K562 (cell line): ENCODE measurements at places on chromosomes 2 and 18. TPM values are rescaled to one million over a fixed set of nuclear protein-coding genes. Genes with fewer than 3 reads are reported as not detected.
A peak's percentile ranks its signal among the peaks of the same experiment; 100 is the strongest.

DPP4 gene
- total RNA-seq = 0.11 and 0.18 TPM in 2 replicates

PTPRN gene
- 0.67 and 0.71 TPM in 2 replicates for total RNA-seq

VAMP8 gene
- 140 and 149 TPM in 2 replicates for total RNA-seq

FBXO41 gene
- total RNA-seq = 7.7 and 8.2 TPM in 2 replicates

C2orf78 gene
- 0.18 and 0.22 TPM in 2 replicates for total RNA-seq

ESCO1 gene
- 19.6 TPM in 2 replicates for total RNA-seq

SCG2 gene
- 0.49 and 0.78 TPM in 2 replicates for total RNA-seq

TMEM198 gene
- total RNA-seq = 2.4 and 3.8 TPM in 2 replicates

PHLPP1 gene
- total RNA-seq = 7.6 and 9.0 TPM in 2 replicates

INSIG2 gene
- total RNA-seq = 5.5 and 6.7 TPM in 2 replicates

MFSD2B gene
- total RNA-seq = 10.4 and 10.9 TPM in 2 replicates

DNA sequence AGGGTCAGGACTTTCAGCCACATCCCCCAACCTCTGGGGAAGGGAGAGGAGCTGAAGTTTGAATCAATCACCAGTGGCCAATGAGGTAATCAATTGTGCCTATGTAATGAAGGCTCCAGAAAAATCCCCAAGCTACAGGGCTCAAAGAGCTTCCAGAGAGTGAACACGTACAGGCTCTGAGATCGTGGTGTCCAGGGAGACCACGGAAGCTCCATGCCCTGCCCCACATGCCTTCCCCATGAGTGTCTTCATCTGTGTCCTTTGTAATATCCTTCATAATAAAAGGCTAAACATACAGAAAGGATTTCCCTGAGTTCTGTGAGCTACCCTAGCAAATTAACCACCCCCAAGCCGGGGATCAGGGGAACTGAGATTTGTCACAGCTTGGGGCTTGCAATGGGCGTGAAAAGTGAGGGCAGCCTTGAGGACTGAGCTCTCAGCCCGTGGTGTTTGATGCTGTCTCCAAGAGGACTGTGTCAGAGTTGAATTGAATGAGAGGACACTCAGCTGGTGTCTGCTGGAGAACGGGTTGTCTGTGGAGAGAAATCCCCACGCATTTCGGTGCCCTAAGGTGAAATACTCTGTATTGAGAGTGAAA, 25.5 kb upstream of the TUBB6 start:
- H3K27me3 ChIP-seq = no peaks in the 10 kb centered on the region
- H3K36me3 ChIP-seq = no peaks in the 10 kb centered on the region
- DNase-seq = no peak
- no peak overlapping the region for H3K27ac ChIP-seq
- H3K4me1 ChIP-seq = peaks cover 16% of the 10 kb centered on the region
- H3K4me3 ChIP-seq = no peak overlapping the region

DNA sequence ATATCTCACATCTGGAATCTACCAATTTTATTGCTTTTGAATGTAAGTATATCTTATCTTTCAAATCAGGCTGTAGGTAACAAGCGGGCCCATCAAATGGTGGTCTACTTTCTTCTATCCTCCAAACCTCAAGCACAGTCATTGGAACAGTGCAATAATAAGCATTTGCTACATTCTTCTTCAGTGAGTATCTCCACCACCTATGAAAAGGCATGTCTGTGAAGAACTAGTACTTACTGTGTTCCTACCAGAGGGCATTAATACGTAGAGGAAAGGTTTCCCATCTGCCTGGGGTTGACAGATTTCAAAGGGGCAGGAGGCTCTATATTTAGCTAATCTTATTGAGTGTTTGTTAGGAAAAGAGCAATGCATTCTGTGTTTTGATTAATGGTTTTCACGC, 411.1 kb downstream of the NCKAP5 start:
- no peak overlapping the region for H3K4me3 ChIP-seq
- no peaks in the 10 kb centered on the region for H3K36me3 ChIP-seq
- no peak overlapping the region for H3K27ac ChIP-seq

GRCh38 chr2:28348149-28348567, 44.5 kb upstream of the FOSL2 start:
- no peak overlapping the region for H3K4me3 ChIP-seq
- no peaks in the 10 kb centered on the region for H3K36me3 ChIP-seq
- H3K4me1 ChIP-seq = peaks cover 50% of the 10 kb centered on the region

DNA sequence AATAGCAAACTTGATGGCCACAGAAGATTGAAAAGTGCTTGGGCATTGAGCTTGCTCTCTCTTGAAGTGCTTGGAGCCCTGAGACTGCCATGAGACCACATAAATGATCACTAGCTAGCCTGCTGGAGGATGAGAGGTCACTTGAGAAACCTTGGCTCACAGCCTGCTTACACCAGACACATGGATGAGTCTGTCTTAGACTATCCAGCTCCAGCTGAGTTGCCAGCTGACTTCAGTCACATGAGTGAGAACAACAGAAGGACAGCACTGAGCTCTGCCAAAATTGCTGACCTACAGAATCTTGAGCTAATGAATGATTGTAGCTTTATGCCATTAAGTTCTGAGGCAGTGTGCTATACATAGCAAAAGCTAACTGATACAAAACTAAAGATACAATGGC, 18.1 kb downstream of the NABP1 start:
- H3K36me3 ChIP-seq = no peaks in the 10 kb centered on the region
- no peak overlapping the region for H3K27ac ChIP-seq
- H3K4me3 ChIP-seq = no peak overlapping the region

- H3K4me3 ChIP-seq = peak within 1 kb of the TSS; percentile 87
- H3K36me3 ChIP-seq = peaks cover 31% of the 10 kb centered on the region
- H3K27me3 ChIP-seq = no peaks in the 10 kb centered on the region
Observed at GRCh38 chr2:169827272-169828140, at the start of gene UBR3. TSS of gene UBR3 (plus strand) at chr2:169827454. CDS start at chr2:169827508, 54 bp downstream.

DNA sequence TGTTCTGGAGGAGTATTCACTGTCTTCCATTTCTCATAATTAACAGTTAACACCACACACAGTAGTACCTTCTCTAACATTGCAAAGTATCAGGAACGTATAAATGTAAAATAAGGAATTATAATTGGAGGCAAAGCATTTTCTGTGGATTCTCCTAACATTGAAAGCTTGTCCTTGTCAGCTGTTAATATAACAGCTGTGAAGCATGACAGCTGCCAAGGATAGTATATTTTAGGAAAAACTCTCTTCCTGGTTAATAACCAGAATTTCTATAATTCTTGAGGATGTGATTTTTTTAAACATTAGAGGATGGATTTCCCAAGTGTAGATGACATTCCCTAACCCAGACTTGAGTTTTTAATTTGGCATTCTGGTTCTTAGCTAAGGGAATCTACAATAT, 110.3 kb downstream of the EPC2 start:
- no peak for DNase-seq
- H3K27me3 ChIP-seq = no peaks in the 10 kb centered on the region
- no peaks in the 10 kb centered on the region for H3K4me1 ChIP-seq
- H3K36me3 ChIP-seq = peaks cover 11% of the 10 kb centered on the region; the same call in 1 of the 3 replicates

GRCh38 chr18:54672846-54673475, 81.9 kb downstream of the DYNAP start:
- H3K27ac ChIP-seq = no peak overlapping the region
- H3K4me1 ChIP-seq = no peaks in the 10 kb centered on the region
- DNase-seq = no peak
- H3K4me3 ChIP-seq = no peak overlapping the region
- no peaks in the 10 kb centered on the region for H3K27me3 ChIP-seq

GRCh38 chr18:79917853-79918614, 33.4 kb downstream of the SLC66A2 start:
- H3K36me3 ChIP-seq = no peaks in the 10 kb centered on the region
- H3K27me3 ChIP-seq = no peaks in the 10 kb centered on the region
- DNase-seq = no peak
- H3K4me3 ChIP-seq = no peak overlapping the region
- no peak overlapping the region for H3K27ac ChIP-seq

DNA sequence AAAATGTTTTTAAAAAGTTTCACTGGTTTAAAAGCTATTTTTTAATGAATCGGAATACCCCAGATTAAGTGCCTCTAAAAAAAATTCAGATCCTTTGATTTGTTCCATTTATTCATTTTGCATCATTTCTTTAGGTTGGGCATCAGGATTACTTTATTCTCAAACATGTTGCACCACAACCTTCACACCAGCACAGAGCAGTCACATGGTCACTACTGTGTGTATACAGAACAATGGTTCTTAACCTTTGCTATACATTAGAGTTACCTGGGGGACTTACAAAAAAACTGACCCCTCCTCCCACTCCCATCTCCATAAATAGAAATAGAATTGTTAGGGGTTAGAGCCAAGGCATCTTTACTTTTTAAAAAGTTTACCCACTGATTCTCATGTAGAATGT, 218.2 kb downstream of the AGPS start:
- H3K36me3 ChIP-seq = no peaks in the 10 kb centered on the region
- H3K27ac ChIP-seq = no peak overlapping the region
- no peaks in the 10 kb centered on the region for H3K4me1 ChIP-seq
- H3K27me3 ChIP-seq = no peaks in the 10 kb centered on the region
- no peak for DNase-seq

- no peak for DNase-seq
- no peaks in the 10 kb centered on the region for H3K36me3 ChIP-seq
- peaks cover 38% of the 10 kb centered on the region for H3K27me3 ChIP-seq
- no peak overlapping the region for H3K4me3 ChIP-seq
Observed at GRCh38 chr2:453132-453531, 165.2 kb upstream of the ALKAL2 start.

DNA sequence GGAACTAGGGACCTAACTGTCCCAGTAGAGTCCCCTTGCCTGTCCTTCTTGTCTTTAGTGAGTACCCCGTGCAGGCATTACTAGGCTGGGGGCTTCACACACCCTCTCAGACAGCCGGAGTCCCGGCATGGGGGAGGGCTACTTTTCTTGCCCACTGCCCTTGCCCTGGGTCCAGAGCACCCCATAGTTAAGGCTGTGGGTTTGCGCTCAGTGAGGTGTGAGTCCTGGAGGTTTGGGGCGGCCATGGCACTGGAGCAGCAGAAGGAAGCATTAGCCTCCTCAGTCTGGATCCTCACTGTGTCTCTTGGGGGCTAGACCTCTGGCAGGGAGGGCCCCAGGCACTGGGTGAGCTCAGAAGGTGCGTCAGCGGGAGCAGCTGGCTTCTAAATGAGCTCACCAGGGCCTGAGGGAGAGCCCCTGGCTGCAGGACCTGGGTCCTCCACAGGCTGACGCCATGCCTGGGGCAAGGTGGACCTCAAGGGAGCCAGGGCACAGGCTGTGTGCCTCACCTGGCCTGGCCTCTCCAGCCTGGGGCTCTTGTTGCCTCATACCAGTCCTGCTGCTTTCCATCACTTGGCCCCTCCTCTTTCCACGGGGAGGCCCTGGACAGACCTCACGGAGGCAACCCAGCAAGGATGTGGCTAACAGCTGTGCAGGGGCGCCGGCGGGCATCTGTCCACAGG, 27.4 kb downstream of the HS6ST1 start:
- no peak for DNase-seq
- H3K36me3 ChIP-seq = no peaks in the 10 kb centered on the region
- H3K27ac ChIP-seq = no peak overlapping the region

DNA sequence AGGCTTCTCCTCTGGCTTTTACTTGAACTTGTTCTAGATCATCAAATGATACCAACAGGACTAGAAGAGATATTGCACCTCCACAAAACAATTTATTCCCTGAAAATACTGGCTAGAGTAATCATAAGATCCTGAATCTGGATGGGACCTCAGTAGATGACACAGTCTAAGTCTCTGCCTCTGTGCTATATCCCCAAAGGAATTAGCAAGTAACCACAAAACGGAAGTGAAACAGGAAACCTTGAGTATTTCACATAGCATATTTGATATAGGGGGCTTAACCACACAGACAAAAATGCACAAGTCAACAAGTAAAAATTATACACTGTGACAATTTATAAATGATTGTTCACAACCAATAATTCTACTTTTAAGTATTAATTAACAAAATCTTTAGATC, 456.9 kb upstream of the TNP1 start:
- H3K36me3 ChIP-seq = no peaks in the 10 kb centered on the region
- H3K4me1 ChIP-seq = no peaks in the 10 kb centered on the region
- no peaks in the 10 kb centered on the region for H3K27me3 ChIP-seq
- H3K27ac ChIP-seq = no peak overlapping the region
- no peak for DNase-seq

GRCh38 chr18:2982022-2982421, 30.9 kb downstream of the LPIN2 start:
- H3K4me1 ChIP-seq = peaks cover 4% of the 10 kb centered on the region; the same call in 1 of the 2 replicates
- no peak for DNase-seq
- H3K4me3 ChIP-seq = no peak overlapping the region
- no peaks in the 10 kb centered on the region for H3K27me3 ChIP-seq

DNA sequence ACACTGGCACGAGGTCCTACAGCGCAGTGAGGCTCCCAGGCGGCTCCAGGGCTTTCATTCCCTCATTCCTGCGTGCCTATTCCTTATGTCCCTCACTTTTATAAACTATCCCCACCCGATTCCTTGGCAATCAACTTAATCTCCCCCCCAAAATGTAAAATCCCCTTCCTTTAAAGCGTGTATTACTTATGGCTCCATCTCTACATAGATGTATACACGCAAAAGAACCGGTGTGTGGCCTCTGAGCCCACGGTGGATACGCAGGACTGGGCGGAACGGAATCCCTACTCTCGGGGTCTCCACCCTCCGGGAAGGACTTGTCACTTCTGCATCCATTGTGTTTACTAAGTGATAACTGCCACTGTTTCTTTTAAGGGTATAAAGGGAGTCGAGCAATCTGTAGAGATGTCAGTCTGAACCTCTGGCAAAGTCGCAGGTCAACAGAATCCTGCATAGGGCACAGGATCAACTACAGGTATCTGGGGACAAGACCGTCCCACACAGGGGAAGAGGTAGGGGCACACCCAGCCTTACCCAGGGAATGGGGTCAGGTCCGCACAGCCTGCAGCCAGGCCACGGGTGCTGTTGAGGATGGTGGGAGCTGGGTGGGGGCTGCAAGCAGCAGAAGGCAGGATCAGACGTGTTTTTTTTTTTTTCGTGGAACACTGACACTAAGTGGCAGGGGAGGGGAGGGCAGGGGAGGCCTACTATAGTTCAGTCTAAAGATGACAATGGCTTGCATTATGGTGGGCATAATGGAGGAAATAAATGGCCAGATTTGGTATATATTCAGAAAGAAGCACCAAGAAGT, 42.1 kb downstream of the HDLBP start:
- DNase-seq = no peak
- no peaks in the 10 kb centered on the region for H3K27me3 ChIP-seq
- peaks cover 18% of the 10 kb centered on the region for H3K4me1 ChIP-seq
- H3K4me3 ChIP-seq = peak overlapping the region; percentile 50

GRCh38 chr18:67478249-67478648, 38.3 kb downstream of the DSEL start:
- H3K27ac ChIP-seq = no peak overlapping the region
- H3K27me3 ChIP-seq = no peaks in the 10 kb centered on the region
- no peaks in the 10 kb centered on the region for H3K4me1 ChIP-seq
